Omental fat pad (tissue), 4 donors: ENCODE measurements at places on chromosomes 4 and X. TPM values are rescaled to one million over a fixed set of nuclear protein-coding genes. Genes with fewer than 3 reads are reported as not detected.

The VSIG1 gene
- not detected for total RNA-seq

The AMOT gene
- 9.3 TPM for total RNA-seq

The PDZD4 gene
- 2.4 TPM for total RNA-seq

The USP26 gene
- total RNA-seq: not detected

The IQCM gene
- total RNA-seq: not detected

The PASD1 gene
- total RNA-seq: not detected

The GPAT3 gene
- 21.0 TPM for total RNA-seq

The PCDH19 gene
- 3.0 TPM for total RNA-seq

The F8A2 gene
- not detected for total RNA-seq

The FUNDC1 gene
- total RNA-seq: 11.7 TPM

The APELA gene
- not detected for total RNA-seq

The TBC1D8B gene
- 7.2 TPM for total RNA-seq

The HGFAC gene
- total RNA-seq: not detected

The CPXCR1 gene
- not detected for total RNA-seq

The CTAG2 gene
- total RNA-seq: not detected

The GPR119 gene
- not detected for total RNA-seq

The ARHGAP6 gene
- 26.9 TPM for total RNA-seq

The CTAG1A gene
- not detected for total RNA-seq

The F8A3 gene
- 13.9 TPM for total RNA-seq

The TMEM47 gene
- total RNA-seq: 24.5 TPM

The YY2 gene
- 3.0 TPM for total RNA-seq

The POLN gene
- total RNA-seq: 7.3 TPM

The BEX5 gene
- total RNA-seq: 0.84 TPM

The EXOC1L gene
- total RNA-seq: not detected

The REELD1 gene
- total RNA-seq: 3.6 TPM

The MGAT4D gene
- not detected for total RNA-seq

The ERAS gene
- not detected for total RNA-seq

The P2RY8 gene
- total RNA-seq: 1.7 TPM
